ENCODE measurements at places on chromosomes 5 and 9.

DNA sequence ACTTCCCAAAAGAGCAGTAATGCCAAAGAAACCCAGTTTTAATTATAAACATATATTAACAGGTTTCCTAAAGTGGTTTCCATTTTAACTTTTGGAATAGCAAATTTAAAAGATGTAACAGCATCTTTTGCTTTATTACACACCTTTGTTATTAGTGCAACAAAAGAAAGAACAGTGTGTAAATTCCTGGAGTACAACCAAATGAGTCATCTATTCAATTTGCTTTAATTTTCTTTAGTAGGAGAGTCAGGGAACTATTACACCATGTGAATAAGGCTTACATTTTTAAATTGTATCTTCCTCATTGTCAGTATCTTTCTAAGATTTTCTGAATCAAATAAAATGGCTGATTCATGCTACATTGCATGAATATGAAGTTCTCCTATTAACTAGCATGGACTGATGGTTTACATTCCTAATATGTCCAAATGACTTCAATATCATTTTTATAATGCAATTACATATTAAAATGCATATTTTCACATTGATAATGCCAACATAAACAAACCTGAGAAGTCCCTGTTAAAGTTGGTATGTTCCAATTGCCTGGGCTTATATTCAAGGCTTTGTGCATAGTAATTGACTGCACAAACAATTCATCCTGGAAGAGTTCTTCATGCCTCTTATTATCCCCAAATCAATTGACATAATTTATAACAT is 22.5 kb downstream of the EDIL3 start:
- no peak for DNase-seq

DNA sequence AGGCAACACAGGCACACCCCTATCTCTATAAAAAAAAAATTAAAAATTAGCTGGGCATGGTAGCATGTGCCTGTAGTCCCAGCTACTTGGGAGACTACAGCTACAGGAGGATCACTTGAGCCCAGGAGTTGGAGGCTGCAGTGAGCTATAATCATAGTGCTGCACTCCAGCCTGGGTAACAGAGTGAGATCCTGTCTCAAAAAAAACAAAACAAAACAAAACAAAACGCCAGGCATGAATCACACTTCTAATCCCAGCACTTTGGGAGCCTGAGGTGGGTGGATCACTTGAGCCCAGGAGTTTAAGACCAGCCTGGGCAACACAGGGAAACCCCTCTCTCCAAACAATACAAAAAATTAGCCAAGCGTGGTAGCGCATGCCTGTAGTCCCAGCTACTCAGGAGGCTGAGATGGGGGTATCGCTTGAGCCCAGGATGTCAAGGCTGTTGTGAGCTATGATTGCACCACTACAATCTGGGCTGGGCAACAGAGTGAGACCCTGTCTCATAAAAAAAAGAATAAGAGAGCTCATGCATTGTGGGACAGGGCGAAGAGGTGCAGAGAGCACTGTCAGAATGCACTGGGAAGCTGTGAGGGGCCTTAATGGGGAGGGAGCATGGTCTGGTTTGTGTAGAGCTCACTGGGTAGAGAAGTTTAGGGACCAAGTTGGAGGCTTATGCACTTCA is 8.4 kb upstream of the SAP30L start:
- no peak for DNase-seq

- DNase-seq, result no peak
Observed at GRCh38 chr5:146828385-146828784, 50.2 kb downstream of the PPP2R2B start.

- DNase-seq, result no peak
Observed at GRCh38 chr9:81680006-81680405, 9.3 kb downstream of the TLE1 start.

DNA sequence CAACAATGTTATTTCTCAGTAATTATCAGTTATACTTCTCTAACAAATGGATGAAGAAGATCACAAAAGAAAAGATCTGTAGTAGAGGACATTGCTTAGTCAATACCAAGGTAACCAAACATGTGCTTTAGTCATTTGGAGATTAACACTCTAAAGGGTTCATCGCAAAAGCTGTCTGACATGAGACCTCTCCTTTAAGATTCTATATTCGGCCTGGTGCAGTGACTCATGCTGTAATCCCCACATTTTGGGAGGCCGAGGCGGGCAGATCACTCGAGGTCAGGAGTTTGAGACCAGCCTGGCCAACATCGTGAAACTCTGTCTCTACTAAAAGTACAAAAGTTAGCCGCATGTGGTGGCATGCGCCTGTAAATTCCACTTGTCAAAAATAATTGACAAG is 18.3 kb upstream of the CKMT2 start:
- DNase-seq, result no peak

DNA sequence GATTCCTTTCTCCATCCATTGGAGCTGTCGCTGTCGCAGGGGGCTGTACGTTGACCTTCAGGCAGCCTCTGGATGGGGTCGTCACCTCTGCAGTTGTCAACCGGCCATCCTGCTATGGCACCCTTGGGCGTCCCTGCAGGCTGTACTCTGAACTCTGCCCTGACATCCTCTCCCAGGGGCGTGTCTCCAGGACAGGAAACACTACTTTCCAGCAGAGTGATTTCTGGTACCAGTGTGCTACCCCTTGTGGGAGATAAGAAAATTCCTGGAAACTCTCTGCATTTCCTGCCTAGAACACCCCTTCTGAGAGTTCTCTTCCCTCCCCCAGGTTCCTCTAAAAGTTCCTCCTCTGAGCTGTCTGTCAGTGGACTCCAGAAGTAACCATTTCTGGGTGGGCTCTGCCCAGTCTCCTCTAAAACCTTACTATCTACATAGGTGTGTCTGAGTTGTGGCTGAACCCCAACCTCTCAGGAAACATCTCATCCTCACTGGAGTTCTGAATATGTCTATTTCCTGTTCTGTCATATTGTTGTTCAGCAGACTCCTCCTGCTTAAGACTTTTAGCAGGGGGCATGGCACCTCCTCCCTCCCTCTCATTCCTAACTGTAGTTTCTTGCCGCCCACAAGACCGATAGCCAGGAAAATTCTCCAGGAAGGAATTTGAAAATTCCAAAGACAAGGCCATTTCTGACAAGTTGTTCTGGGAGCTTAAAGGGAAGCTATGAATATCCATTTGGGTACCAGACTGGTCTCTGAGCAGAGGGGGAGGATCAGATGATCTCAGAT is 145.3 kb upstream of the RASEF start:
- no peak for DNase-seq

Data from effector memory CD4-positive, alpha-beta T cell (primary cell).